ENCODE measurements at places on chromosomes 13 and 19. TPM values are rescaled to one million over a fixed set of nuclear protein-coding genes. Genes with fewer than 3 reads are reported as not detected.

- H3K27me3 ChIP-seq, result no peaks in the 10 kb centered on the region
- DNase-seq, result no peak
- H3K4me3 ChIP-seq, result no peak overlapping the region
- H3K36me3 ChIP-seq, result no peaks in the 10 kb centered on the region
Observed at GRCh38 chr13:73074014-73074413, 15.2 kb downstream of the KLF5 start.

- H3K36me3 ChIP-seq, result no peaks in the 10 kb centered on the region
- DNase-seq, result no peak
- no peak overlapping the region for H3K4me3 ChIP-seq
- H3K27me3 ChIP-seq, result no peaks in the 10 kb centered on the region
Observed at GRCh38 chr13:31209172-31209840, 9.5 kb downstream of the B3GLCT start.

- peaks cover 6% of the 10 kb centered on the region for H3K27me3 ChIP-seq
- no peak overlapping the region for H3K4me3 ChIP-seq
- no peaks in the 10 kb centered on the region for H3K36me3 ChIP-seq
- no peaks in the 10 kb centered on the region for H3K4me1 ChIP-seq
Observed at GRCh38 chr19:14818588-14818987, 16.4 kb downstream of the OR7A5 start.

- no peak overlapping the region for H3K4me3 ChIP-seq
- no peak overlapping the region for H3K27ac ChIP-seq
- H3K27me3 ChIP-seq, result peaks cover 73% of the 10 kb centered on the region
- DNase-seq, result no peak
Observed at GRCh38 chr13:99979453-99980200, 2.0 kb upstream of the ZIC2 start.

- H3K27me3 ChIP-seq, result peaks cover 4% of the 10 kb centered on the region
- H3K4me1 ChIP-seq, result peaks cover 24% of the 10 kb centered on the region
- H3K36me3 ChIP-seq, result no peaks in the 10 kb centered on the region
- DNase-seq, result peak; percentile 71
- H3K4me3 ChIP-seq, result peak within 1 kb of the TSS; percentile 75
Observed at GRCh38 chr13:30422054-30422839, at the start of gene UBE2L5. TSS of gene UBE2L5 (plus strand) at chr13:30422493. CDS start at chr13:30427991, 5,498 bp downstream.

Gene CA11
- total RNA-seq, result 10.8 TPM

DNA sequence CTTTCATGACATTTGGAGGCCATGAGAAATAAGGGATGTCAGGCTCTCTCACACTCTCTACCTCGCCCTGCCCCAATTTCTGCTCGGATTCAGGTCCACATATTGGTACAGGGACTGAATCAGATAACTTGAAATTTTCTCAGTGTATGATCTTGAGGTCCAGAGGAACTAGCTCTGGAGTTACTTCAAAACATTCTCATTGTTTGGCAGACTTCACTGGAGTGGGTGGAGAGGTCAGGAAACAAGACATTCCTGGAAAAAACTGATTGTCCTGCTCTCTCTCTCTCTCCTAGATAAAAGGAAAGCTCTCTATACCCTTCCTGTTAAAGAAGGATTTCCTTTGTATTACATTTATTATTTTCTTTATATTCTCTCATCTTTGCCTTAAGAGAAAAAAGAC, 428.1 kb upstream of the DACH1 start:
- H3K27me3 ChIP-seq, result no peaks in the 10 kb centered on the region
- no peak for DNase-seq
- no peaks in the 10 kb centered on the region for H3K36me3 ChIP-seq
- H3K4me3 ChIP-seq, result no peak overlapping the region
